ENCODE measurements at places on chromosomes 7 and 10.

DNA sequence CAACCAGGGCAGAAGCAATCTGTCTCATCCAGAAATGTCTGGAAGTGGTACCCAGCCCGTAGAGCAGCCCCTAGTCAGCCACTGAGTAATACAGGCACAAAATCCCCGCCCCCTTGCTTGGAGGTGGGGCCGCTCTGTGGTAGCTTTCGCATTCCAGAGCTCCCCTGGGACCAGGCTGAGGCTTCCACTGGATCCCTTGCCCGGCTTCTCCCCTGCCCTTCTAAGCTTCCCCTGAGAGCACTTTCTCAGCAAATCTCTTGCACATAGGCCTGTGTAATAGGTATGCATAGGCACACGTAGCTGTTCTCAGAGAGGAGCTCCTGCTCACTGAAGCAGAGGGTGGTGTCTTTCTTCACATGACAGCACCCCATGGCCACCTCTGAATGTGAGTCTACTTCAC lies 144.2 kb downstream of the BMS1 start:
- no peak for DNase-seq

DNA sequence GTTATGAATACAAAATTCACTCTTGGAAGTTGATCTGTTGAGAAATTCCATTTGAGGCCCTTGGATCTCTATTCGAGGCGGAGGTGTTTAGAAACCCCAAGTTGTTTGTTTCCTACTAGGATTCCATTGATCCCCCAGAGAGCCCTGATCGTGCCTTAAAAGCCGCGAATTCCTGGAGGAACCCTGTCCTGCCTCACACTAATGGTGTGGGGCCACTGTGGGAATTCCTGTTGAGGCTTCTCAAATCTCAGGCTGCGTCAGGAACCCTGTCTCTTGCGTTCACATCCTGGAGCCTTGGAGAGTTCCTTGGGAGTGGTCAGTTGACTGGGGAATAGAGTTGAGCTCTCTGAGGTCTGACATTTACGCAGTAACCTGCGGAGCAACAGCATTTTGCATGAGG lies 1.2 kb downstream of the CFAP69 start:
- DNase-seq = no peak

DNA sequence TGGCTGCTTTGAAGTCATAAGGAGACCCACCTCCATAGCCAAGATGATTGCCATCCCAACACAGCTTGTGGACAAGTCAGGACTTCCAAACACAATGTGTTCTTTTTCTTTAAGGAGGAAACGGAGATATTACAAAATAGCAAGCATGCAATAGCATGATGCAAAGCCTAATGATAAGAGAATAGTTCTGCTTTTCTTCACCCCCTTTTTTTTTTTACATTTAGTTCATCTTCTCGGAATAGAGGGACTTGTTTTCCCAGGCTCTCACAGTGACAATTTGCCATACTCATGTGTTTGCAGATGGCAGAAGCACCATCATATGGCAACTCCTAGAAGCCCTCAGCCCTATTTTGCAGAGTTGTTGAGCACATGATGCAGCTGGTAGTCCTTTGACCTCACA lies 119.8 kb downstream of the ITGB8 start:
- no peak for DNase-seq

GRCh38 chr10:131792011-131792651 lies 108.7 kb upstream of the PPP2R2D start:
- DNase-seq = no peak

DNA sequence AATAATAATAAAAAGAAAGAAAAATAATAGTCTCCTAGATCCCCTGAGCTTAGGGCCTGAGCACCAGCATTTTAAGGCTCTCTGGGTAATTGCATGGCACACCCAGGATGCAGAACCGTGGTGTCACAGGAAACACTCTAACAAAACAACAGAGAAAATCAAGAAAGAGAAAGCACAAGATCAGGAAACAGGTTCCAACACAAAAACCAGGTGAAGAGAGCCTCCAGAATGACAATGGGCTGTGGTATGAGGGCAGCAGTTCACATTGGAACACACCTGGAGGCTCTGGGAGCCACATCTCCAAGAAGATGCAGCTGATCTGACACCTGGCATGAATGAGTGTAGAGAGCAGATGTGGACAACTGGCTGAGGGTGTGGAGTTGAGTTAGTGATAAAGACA lies 7.1 kb downstream of the MMRN2 start:
- DNase-seq = no peak

DNA sequence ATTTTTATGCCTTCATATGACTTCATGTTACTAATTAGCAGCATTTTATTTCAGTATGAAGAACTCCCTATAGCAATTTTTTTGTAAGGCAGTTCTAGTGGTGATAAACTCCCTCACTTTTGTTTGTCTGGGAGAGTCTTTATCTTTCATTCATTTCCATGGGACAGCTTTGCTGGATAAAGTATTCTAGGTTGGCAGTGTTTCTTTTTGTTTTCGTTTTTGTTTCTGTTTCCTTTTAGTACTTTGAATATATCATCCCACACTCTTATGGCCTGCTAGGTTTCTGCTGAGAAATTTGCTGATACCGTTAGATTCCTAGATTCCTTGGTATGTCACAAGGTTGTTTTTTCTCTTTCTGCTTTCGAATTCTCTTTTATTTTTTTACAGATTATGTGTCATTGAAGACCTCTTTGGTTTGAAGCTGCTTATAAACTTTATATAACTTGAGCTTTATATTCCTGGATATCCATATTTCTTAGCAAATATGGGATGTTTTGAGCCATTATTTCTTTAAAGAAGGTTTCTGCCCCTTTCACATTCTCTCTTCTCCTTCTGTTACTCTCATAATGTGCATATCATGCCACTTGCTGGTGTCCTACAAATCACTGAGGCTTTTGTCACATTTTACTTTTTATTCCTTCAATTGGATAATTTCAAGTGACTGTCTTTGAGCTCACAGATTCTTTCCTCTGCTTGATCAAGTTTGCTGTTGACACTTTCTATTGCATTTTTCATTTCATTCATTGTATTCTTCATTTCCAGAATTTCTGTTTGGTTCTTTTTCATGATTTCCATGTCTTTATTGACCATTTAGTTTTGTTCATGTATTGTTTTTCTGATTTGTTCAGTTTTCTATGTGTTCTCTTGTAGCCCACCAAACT lies 28.9 kb upstream of the AHR start:
- no peak for DNase-seq

DNA sequence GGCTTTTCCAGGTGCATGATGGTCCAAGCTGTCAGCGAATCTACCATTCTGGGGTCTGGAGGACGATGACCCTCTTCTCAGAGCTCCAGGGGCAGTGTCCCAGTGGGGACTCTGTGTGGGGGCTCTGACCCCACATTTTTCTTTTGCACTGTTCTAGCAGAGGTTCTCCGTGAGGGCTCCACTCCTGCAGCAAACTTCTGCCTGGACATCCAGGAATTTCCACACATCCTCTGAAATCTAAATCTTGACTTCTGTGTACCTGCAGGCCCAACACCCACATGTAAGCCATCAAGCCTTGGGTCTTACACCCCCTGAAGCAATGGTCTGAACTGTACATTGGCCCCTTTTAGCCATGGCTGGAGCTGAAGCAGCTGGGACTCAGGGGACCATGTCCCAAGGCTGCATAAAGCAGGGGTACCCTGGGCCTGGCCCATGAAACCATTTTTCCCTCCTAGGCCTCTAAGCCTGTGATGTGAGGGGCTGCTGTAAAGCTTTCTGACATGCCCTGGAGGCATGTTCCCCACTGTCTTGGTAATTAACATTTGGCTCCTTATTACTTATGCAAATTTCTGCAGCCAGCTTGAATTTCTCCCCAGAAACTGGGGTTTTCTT lies 86.9 kb downstream of the ZNF783 start:
- DNase-seq = no peak

Measured in KG1 (cell line).